RKO (cell line): ENCODE measurements at places on chromosomes 4 and X.

DNA sequence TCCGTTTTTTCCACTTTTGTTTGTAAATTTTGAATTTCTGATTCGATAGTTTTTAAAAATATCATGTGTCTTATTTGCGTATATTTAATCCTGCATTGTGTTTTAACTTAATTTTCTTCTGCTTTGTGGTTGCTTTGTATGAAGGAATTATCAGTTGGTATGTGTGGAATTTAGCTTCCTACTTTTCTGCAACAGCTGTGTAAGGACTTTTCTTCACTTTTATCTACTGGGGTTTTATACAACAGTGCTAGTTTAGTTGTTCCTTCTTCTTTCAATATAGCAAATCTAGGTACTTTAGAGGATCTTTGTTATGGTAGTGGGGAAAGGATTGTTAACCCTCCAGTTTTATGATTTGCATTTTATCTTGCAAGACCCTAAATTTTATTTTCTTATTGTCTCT is 410.3 kb downstream of the CCSER1 start:
- no peak for DNase-seq

DNA sequence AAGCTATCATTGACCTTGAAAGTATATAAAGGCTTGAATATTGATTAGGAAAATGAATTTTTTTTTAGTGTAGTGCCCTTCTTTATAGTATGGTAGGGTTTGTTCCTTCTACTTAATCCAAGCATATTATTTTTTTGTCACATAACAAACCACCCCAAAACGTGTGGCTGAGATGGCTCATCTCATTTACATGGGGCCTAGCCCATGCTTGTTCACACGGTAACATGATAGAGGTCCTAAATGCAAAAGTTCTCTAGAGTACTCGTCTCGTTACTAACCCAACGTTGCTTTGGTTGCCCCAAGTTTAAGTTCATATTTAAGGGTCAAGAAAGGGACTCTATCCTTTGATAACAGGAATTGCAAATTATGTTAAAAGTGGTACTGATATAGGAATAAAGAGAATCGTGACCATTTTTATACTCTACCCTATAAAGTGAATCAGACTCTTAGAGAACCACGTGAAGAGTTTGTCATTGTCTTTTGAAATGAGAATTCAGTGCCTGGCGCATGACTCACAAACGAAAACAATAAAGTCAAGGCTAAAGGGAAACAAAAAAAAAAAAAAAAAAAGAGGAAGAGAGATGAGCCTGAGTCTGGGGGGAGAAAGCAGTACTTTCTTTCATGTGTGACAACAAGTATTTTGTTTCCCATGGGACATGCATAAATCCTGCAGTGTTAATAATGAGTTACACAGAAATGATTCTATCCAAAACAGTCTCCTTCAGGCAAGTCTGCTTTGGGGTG is 402.8 kb upstream of the NWD2 start:
- DNase-seq, result peak; percentile 14

- no peak for DNase-seq
These were observed 388.1 kb upstream of the MAD2L1 start for GRCh38 chr4:120454788-120455187.

DNA sequence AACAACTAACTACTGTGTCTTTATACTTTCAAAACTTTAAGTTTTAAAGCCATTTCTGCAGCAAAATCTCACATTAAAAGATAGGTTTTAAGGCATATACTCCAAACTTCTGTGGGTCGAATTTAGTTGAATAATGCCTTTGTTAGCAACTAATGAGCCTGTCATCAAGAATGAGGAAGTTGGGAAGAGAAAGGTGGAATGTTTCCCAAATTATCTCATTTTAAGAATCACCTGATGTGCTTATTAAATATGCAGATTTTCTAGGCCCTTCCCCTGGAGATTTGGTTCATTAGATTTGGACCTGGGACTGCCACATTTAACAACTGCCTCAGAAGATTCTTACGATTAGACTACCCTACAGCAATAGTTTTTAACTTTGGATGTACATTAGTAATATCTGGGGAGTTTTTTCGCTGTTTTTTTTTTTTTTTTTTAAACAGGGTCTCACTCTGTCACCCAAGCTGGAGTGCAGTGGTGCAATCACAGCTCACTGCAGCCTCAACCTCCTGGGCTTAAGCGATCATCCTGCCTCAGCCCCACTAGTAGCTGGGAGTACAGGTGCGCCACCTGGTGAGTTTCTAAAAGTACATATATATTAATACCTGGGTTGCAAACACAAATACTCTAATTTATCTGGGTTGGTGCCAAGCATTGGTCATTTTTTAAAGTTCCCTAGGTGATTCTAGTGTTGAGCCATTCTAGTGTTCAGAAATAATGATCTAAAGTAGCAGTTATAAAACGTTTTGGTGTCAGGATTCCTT is 16.1 kb upstream of the TASL start:
- no peak for DNase-seq

DNA sequence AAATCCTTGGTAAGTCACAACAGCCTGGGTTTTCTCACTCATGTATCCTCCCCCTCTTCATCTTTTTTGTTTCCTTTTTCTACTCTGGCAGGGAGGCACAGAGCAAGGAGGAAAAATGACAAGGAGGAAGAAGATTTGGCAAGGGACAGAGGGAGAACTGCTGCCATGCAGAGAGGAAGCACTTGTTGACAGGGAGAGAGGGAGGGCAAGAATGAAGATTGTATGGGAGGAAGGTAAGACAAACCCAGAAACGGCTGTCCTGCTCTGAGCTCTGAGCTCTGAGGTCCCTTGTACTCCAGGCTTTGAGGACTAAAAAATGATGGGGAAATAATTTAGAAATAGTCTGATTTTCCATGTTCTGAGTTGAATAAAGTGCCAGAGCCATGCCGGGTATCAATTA is 123.9 kb downstream of the DCHS2 start:
- DNase-seq, result no peak

DNA sequence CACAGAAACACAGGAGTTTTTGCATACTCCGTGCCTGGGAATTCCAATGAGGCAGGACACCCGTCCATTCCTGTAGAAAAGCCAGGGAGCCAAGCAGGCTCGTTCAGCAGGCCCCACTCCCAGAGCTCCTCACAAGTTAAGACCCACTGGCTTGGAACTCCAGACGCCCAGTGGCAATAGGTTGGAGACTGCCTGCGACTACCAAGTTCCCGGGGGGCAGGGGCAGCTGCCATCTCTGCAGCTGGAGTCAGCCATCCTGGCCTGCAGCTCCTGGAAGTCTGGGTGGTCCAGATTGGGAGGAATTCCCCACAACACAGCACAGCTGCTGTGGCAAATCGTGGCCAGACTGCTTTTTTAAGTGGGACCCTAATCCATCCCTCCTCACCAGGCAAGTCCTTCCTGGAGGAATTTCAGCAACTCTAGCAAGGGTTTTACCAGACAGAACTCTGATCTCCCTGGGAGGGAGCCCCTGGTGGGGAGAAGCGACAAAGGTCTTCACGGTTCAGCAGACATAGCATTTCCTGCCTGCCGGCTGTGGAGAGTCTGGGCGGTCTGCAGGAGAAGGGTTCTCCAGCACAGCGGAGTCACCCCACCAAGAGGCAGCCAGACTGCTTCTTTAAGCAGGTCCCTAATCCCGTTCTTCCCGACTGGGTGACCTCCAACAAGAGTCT is 231.9 kb downstream of the STPG2 start:
- no peak for DNase-seq

- DNase-seq, result no peak
These were observed 17.2 kb upstream of the BCLAF3 start for GRCh38 chrX:20007962-20008622.

DNA sequence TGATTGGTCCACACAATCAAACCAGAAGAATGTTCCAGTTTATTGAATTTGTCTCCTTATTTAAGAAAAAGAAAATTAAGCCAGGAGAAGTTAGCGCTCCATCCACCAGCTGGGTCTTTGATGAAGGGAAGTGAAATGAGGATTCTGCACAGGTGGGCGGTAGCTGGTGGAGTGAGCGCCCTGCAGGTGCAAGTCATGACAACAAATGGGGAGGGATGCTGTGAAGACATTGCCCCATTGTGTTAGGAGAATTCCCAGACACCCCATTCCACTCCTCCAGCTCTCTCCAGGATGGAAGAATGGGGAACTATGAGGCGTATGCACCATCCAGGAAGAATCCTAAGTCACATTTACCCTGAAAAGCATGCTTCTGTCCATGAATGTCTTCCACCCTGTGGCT is 22.9 kb downstream of the PLRG1 start:
- DNase-seq, result no peak

DNA sequence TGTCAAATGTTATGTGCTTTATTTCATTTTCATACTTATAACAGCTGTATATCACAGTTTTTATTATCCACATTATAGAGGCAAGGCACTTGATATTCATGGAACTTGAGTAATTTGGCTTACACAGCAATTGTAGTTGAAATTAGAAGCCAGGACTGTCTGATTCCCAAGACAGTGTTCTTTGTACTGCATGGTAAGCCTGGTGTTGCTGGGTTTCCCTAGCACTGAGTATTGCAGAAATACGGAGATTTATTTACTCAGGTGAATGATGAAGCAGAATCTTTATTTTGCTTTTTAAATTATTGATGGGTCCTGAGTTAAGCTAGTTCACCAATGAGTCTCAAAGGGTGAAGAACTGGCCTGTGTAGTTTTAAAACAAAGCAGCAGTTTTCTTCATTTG is 70.0 kb downstream of the UGT8 start:
- no peak for DNase-seq

DNA sequence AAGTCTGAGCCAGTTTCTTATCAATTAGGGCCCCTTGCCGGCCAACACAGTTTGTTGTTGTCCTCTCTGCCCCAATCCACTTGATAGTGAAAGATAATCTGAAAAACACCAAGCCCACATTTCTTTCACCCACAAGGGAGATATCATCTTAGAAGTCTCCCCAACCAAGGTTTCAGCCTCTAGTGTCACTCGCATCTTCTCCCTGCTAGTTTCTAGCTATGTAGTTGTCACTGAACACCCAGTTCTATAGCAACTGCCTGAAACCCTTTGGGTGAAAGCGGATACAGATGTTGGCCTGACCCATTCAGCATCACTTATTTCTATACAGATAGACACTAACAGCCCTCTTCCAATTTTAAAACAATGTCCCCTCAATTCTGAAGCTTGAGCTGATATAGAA is 116.3 kb downstream of the BMP15 start:
- no peak for DNase-seq

- no peak for DNase-seq
These were observed 37.9 kb downstream of the ACOX3 start for GRCh38 chr4:8402640-8403039.

GRCh38 chr4:147029296-147029695 is 83.6 kb upstream of the TTC29 start:
- no peak for DNase-seq

DNA sequence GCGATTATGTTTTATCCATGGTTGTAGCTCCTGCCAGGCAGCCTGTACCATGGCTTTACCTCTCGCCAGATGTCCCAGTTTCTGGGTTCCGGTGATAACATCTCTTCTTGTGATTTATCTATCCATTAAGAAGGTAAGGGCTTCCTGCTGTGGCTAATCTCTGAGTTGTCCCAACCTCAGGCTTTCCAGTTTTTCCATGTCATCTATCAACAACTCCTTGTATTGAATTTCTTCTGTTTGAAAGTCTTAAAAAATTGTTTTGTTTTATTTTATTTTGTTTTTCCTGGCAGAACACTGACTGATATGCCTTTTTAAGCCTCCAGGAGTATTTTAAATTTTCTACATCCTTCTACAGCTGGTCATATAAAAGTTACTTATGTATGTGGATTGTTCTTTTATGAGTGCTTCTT is 241.9 kb downstream of the ANTXR2 start:
- no peak for DNase-seq

DNA sequence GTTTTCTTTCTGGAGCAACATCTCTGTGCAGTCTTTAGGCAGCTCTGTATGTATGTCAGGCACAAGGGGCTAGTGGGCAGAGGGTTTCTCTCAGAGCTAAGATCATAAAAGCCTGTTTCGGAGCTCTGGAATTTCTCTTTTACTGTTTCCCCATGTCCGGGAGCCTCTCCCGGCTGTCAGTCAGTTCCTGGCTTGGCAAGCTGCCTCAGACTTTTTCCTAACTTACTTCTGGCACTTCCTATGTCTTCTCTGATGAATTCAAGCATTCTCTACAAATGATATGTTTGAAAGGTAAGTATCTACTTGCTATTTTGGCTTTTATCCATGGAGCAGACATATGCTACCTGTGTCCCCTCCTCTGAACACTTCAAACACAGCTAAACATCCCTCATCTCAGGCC is 129.3 kb upstream of the PGRMC2 start:
- no peak for DNase-seq

GRCh38 chr4:80186676-80187075 is 10.6 kb upstream of the PRDM8 start:
- DNase-seq, result no peak

- no peak for DNase-seq
These were observed 10.7 kb downstream of the SEC24B start for GRCh38 chr4:109444182-109444844.

DNA sequence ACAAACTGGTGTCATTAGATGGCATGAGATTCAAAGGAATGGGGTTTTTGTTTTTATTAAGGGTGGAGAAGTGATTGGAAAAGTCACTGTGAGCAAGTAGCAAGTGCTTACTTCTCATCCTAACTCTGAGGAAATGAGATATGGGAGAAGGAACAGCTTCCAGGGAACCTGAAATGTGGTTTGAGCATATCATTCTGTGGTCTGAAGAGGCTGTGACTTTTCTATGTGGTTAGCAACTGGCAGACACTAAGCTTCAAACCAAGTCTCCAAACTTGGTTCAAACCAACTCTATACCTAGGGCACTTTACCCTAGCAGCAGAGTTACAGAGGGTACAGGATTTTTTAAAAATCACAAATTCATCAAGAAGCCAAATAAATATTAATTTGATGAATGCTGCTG is 58.2 kb downstream of the DCLK2 start:
- no peak for DNase-seq

DNA sequence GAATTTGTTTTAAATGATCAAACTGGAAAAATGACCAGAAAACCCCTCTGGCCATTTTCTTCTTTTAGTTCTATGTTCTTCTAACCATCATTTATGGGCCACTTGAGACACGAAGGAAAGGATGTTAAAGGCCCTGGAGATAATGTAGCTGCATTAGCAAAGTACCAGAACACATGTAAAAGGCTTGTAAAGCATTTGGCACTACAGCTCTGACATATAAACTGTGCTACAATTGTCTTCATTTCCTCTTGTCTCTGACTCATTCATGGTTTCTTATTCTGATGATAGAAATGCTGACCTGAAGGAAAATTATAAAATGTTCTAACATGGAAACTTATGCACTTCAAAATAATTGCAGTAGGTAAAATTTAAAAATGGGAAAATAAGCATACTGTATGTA is 388.7 kb downstream of the FAT4 start:
- DNase-seq, result no peak

GRCh38 chr4:98786866-98787265 is 128.5 kb upstream of the TSPAN5 start:
- DNase-seq, result peak; percentile 16

DNA sequence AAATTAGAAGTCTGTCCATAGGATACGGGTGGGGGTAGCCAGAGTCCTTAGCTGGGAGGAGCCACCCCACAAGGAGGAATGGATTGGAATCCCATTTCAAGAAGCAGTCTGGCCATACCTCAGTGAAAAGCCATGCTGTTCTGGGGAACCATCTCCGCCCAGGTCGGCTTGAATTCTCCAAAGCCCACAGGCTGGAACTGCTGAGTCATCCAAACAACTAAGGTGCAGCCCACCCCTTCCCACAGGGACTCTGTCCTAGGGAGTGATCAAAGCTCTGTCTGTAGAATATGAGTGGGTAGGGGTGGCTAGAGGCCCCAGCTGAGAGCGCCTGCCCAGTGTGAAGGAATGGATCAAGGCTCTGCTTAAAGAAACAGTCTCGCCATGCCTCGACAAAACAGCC is 38.8 kb downstream of the ZXDA start:
- DNase-seq, result no peak
